IMR-90 (cell line): ENCODE measurements at places on chromosomes 12 and 14.
A peak's percentile ranks its signal among the peaks of the same experiment; 100 is the strongest.

DNA sequence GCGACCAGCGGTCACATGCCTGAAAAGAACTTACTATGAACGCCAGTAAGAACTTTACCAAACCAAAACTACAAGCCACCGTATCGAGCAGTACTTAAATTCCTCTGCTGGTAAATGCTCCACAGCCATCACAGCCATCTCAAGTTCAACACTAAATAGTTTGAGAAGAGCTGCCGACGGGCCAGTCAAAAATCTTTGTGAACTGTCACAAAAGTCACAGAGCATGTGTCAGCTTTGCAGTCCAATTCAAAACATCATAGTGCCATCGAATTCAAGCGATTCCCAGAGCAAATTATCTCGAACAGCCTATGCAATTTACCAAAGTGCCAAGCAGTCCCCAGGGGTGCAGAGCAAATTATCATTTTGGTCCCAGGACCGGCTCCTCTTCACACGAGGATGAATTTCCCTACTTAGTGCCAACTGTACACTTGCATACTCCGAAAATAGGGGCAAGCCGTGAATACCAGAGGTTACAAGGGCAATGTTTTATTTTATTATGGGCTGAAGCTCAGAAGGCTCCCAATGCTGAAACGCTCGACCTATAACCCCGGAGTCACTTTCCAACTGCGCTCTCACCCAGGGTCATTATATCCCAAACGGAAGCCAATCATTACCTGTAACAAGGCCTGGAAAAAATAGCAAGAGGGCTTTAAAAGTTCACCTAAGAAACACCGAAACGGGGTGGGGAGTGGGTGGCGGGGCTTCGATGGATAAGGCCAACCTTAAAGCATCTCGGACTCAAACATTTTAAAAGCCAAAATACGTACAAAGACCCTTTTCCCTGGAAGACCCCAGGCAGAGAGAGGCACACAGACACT, 1.1 kb downstream of the LRP6 start:
- no peaks in the 10 kb centered on the region for H3K36me3 ChIP-seq
- H3K27me3 ChIP-seq = no peaks in the 10 kb centered on the region
- H3K4me3 ChIP-seq = peak overlapping the region; percentile 85
- H3K4me1 ChIP-seq = peaks cover 3% of the 10 kb centered on the region
- H3K27ac ChIP-seq = peak overlapping the region; percentile 91
- DNase-seq = peak; percentile 64

GRCh38 chr12:115519887-115520286, 757.6 kb downstream of the MED13L start:
- no peaks in the 10 kb centered on the region for H3K36me3 ChIP-seq
- H3K27me3 ChIP-seq = no peaks in the 10 kb centered on the region
- no peak overlapping the region for H3K27ac ChIP-seq
- H3K4me3 ChIP-seq = no peak overlapping the region
- no peak for DNase-seq
- H3K4me1 ChIP-seq = no peaks in the 10 kb centered on the region

- no peaks in the 10 kb centered on the region for H3K4me1 ChIP-seq
- DNase-seq = no peak
- no peak overlapping the region for H3K27ac ChIP-seq
- no peaks in the 10 kb centered on the region for H3K36me3 ChIP-seq
- H3K27me3 ChIP-seq = no peaks in the 10 kb centered on the region
These were observed 51.1 kb upstream of the C14orf180 start for GRCh38 chr14:104528496-104528895.

- no peak overlapping the region for H3K4me3 ChIP-seq
- no peak for DNase-seq
- no peaks in the 10 kb centered on the region for H3K27me3 ChIP-seq
- H3K27ac ChIP-seq = no peak overlapping the region
- no peaks in the 10 kb centered on the region for H3K36me3 ChIP-seq
These were observed 291.5 kb downstream of the NELL2 start for GRCh38 chr12:44584625-44585024.

GRCh38 chr12:78275886-78276285, 445.2 kb downstream of the NAV3 start:
- H3K4me3 ChIP-seq = no peak overlapping the region
- H3K27me3 ChIP-seq = no peaks in the 10 kb centered on the region
- H3K4me1 ChIP-seq = no peaks in the 10 kb centered on the region

- no peaks in the 10 kb centered on the region for H3K27me3 ChIP-seq
- no peak overlapping the region for H3K4me3 ChIP-seq
- peaks cover 28% of the 10 kb centered on the region for H3K36me3 ChIP-seq
These were observed 21.5 kb downstream of the YLPM1 start for GRCh38 chr14:74784634-74785033.

- H3K36me3 ChIP-seq = no peaks in the 10 kb centered on the region
- peaks cover 7% of the 10 kb centered on the region; the same call in 1 of the 2 replicates for H3K4me1 ChIP-seq
- no peak overlapping the region for H3K4me3 ChIP-seq
- H3K27me3 ChIP-seq = no peaks in the 10 kb centered on the region
- DNase-seq = no peak
- peak overlapping the region; percentile 26; the same call in 1 of the 2 replicates for H3K27ac ChIP-seq
These were observed 193.9 kb downstream of the PHLDA1 start for GRCh38 chr12:75837700-75838099.
